ENCODE measurements at places on chromosomes 5 and 9. TPM values are rescaled to one million over a fixed set of nuclear protein-coding genes. Genes with fewer than 3 reads are reported as not detected.

The LIX1 gene
- total RNA-seq = 27.4 TPM

The TRIM36 gene
- total RNA-seq = 55.2 TPM

The POU5F2 gene
- 0.29 TPM for total RNA-seq

DNA sequence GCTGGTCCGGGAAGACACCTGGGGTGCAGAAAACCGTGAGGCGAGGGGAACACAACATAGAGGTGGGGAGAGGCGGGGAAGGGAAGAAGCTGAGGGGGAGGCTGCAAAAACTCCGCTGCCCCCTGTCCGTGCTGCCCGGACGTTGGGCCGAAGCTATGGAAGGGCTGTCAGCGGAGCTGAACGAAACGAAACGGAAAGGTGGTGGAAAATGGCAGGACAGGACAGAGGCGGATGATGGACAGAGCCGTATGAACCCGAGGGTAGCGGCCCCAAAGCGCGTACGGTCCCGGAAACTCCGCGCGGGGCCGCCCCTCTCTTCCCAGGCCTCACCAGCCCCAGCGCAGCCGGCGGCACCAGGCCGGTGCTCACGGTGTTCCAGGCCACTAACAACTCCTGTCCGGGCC lies 272 bp downstream of the ANAPC2 start:
- H3K4me1 ChIP-seq = peaks cover 5% of the 10 kb centered on the region
- DNase-seq = no peak
- peak overlapping the region; percentile 85 for H3K27ac ChIP-seq
- H3K36me3 ChIP-seq = no peaks in the 10 kb centered on the region
- H3K27me3 ChIP-seq = no peaks in the 10 kb centered on the region

DNA sequence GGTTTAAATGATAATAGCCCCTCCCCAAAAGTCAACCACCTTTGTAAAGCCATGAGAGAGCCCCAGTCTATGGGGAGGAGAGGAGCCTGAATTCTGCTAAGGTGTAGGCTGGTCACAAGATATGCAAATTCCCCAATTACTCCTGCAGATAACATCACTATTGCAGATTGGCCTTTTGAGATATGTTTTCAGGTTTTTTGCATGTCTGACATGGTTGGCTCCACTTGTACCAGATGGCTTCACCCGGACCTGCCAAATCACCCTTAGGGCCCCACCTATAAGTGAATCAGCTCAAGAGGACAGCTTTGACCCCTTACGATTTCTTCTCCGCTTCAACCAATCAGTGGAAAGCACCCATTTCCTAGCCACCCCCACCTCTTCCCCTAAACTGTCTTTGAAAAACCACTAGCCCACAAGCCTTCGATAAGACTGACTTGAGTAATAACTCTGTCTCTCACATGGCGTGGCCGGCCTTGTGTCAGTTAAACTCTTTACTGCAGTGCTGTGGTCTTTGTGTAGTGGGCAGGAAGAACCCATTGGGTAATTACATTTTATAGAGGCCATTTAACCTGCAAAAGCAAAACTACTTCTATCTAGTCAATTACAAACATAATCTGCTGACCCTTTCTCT lies 69.7 kb downstream of the PRLR start:
- H3K4me1 ChIP-seq = no peaks in the 10 kb centered on the region
- no peak overlapping the region for H3K27ac ChIP-seq
- no peak for DNase-seq
- no peak overlapping the region for H3K4me3 ChIP-seq

GRCh38 chr5:74118071-74118470 lies 492.1 kb downstream of the ARHGEF28 start:
- H3K4me1 ChIP-seq = peaks cover 22% of the 10 kb centered on the region
- peak overlapping the region; percentile 19 for H3K27ac ChIP-seq
- H3K27me3 ChIP-seq = no peaks in the 10 kb centered on the region
- DNase-seq = no peak
- H3K36me3 ChIP-seq = peaks cover 5% of the 10 kb centered on the region
- H3K4me3 ChIP-seq = peak overlapping the region; percentile 35

GRCh38 chr5:148747536-148747906 lies 78.9 kb upstream of the ADRB2 start:
- DNase-seq = no peak
- H3K27ac ChIP-seq = no peak overlapping the region
- H3K4me3 ChIP-seq = no peak overlapping the region
- H3K27me3 ChIP-seq = peaks cover 6% of the 10 kb centered on the region
- no peaks in the 10 kb centered on the region for H3K4me1 ChIP-seq

GRCh38 chr9:128771094-128771721 lies 519 bp downstream of the ZER1 start:
- peak overlapping the region; percentile 96 for H3K4me3 ChIP-seq
- H3K27ac ChIP-seq = peak overlapping the region; percentile 99
- no peak for DNase-seq
- no peaks in the 10 kb centered on the region for H3K27me3 ChIP-seq
- H3K4me1 ChIP-seq = peaks cover 12% of the 10 kb centered on the region
- H3K36me3 ChIP-seq = no peaks in the 10 kb centered on the region

GRCh38 chr5:60332244-60333004 lies 367.5 kb downstream of the DEPDC1B start:
- no peaks in the 10 kb centered on the region for H3K27me3 ChIP-seq
- DNase-seq = no peak
- H3K36me3 ChIP-seq = no peaks in the 10 kb centered on the region
- no peaks in the 10 kb centered on the region for H3K4me1 ChIP-seq

GRCh38 chr9:20319641-20320337 lies 302.5 kb downstream of the MLLT3 start:
- H3K4me1 ChIP-seq = peaks cover 23% of the 10 kb centered on the region
- H3K27me3 ChIP-seq = no peaks in the 10 kb centered on the region
- no peaks in the 10 kb centered on the region for H3K36me3 ChIP-seq
- no peak for DNase-seq
- H3K27ac ChIP-seq = peak overlapping the region; percentile 87
- peak overlapping the region; percentile 50 for H3K4me3 ChIP-seq

- H3K36me3 ChIP-seq = no peaks in the 10 kb centered on the region
- no peak overlapping the region for H3K27ac ChIP-seq
- no peak for DNase-seq
- no peak overlapping the region for H3K4me3 ChIP-seq
- H3K4me1 ChIP-seq = no peaks in the 10 kb centered on the region
- H3K27me3 ChIP-seq = no peaks in the 10 kb centered on the region
Measured at GRCh38 chr5:6774721-6775204, 61.5 kb downstream of the TENT4A start.

DNA sequence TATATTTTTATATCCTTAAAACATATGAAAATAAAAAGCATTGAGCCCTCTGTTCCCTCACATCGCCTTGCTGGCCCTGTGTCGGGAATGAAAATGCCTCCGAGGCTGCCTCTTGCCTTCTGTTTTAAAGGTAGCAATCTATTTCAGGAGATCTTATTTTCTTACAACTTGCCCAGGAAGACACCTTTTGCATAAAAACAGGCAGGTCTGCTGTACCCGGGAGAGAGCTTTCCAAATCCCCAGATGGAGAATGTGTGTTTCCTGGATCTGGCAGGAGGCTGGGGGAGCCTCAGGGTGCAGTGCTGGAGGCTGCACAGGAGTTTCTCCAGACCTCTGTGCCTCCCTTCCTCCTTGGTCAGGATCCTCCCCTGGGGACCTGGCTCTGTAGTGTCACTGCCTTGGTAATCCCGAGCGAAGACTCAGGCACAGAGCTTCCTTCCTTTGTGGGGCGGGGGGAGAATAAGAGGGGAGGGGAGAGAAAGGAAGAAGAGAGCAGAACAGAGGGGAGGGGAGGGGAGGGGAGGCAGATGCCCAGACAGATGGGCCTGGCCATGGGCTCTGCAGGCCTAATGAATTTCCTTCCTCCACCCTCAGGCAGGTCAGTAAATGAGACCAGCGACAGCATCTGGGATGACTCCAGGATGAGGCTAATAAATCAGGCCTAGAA lies 104.0 kb upstream of the BOD1 start:
- peaks cover 4% of the 10 kb centered on the region for H3K36me3 ChIP-seq
- peaks cover 5% of the 10 kb centered on the region for H3K27me3 ChIP-seq
- no peak for DNase-seq
- H3K27ac ChIP-seq = no peak overlapping the region

- no peaks in the 10 kb centered on the region for H3K36me3 ChIP-seq
- no peak overlapping the region for H3K27ac ChIP-seq
Measured at GRCh38 chr9:118630931-118631595, 738.2 kb downstream of the BRINP1 start.

- H3K4me1 ChIP-seq = peaks cover 9% of the 10 kb centered on the region
- peaks cover 19% of the 10 kb centered on the region for H3K27me3 ChIP-seq
- H3K36me3 ChIP-seq = no peaks in the 10 kb centered on the region
- DNase-seq = no peak
- H3K27ac ChIP-seq = no peak overlapping the region
- H3K4me3 ChIP-seq = no peak overlapping the region
Measured at GRCh38 chr5:73135021-73135420, 14.6 kb downstream of the TMEM171 start.

- peaks cover 18% of the 10 kb centered on the region for H3K36me3 ChIP-seq
- DNase-seq = no peak
- H3K27ac ChIP-seq = no peak overlapping the region
- no peaks in the 10 kb centered on the region for H3K27me3 ChIP-seq
- no peak overlapping the region for H3K4me3 ChIP-seq
Measured at GRCh38 chr9:7169717-7170389, 412.1 kb downstream of the KDM4C start.
